Kidney capillary endothelial cell (primary cell): ENCODE measurements at places on chromosomes 2 and 18.
A peak's percentile ranks its signal among the peaks of the same experiment; 100 is the strongest.

DNA sequence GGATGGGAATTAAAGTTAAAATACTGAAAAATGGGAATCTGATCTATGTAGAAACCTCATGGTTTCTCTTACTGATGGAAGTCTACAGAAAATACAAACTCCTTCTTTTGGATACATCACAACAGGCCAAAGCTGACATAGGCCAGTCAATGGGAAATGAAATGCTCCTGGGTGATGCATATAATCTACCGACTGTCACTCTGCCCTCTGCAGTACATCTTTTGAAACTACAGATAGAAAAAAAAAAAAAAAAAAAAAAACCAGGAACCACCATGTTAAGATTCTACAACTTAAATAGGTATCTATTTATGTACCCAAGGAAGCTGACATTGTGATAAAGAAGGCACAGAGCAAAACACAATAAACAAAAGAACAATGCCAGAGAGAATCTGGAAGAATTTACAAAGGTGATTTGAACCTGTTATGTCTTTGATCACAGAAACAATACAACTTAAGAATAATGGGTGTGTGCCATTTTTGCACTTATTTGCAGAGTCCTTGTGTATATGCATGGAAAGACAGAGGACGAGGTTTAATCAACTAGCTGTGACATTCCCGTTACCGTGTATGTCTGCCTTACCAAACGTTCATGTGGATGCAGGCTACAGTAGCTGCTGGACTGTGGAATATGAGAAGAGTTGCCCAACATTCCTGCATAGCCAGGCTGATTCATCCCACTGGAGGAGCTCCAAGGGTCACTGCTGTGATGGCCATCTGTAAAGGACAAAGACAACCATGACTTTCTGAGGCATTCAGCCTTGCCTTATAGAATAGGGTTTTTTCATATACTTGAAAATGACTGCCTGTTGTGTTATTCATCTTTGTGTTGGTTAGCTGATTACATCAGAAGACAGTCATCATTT is 312.7 kb downstream of the TCF4 start:
- DNase-seq: no peak

DNA sequence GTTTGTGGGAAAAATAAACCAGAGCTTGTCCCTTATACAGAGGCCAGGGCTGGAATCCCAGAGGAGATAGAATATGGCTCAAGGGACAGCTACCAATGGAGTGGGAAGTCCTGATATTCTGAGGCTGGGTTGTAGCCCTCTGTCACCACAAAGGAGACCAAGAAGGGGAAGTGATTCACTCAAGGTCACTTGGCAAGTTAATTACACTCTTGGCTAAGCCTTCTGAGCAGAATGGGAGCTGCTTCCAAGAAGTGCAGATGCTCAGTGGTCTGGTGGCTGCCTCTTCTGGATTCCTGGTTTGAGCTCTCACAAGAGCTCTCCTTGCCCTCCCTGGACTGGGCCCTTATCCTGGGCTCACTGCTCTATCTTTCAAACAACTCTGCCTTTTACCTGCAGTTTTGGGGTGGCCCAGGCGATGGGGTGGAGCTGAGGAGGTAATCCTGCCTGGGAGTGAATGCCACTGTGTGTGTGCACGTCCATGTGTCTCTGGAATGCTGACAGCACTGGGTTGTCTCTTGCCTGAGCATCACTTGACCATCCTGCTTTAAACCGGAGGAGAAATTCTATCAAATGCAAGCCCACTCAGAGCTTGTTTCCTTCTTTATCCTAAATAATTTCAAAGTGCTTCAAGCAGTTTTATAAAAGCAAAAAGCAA is 168.2 kb downstream of the KCNS3 start:
- DNase-seq: no peak

GRCh38 chr2:174699993-174700766 is 64.1 kb downstream of the CHRNA1 start:
- peak; percentile 60 for DNase-seq

DNA sequence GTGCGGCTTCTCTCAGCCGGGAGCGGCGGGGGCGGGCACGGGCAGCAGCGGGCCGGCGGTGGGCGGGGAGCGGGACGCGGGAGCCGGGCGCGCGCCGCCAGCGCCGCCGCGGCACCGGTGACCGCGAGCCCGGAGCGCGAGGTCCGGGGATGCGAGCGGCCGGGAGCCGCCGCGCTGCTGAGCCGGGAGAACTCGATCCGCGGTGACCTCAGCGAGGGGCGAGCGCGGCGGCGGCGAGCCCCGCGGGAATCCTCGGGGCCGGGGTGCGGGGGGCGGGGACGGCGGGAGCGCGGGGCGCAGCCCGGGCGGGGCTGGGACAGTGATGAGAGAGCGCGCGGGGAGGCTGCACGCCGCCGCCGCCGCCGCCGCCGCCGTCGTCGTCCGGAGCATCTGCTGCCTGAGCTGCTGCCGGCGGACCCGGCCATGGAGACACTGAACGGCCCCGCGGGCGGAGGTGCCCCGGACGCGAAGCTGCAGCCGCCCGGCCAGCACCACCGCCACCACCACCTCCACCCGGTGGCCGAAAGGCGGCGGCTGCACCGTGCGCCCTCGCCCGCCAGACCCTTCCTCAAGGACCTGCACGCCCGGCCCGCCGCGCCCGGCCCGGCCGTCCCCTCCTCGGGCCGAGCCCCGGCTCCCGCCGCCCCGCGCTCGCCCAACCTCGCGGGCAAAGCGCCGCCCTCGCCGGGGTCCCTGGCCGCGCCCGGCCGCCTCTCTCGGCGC is at the start of gene MTCL1:
TSS of gene MTCL1 (plus strand) at position 319 of the 723 bp plus-strand sequence. CDS start at position 424, 105 bp downstream.
- DNase-seq: peak; percentile 17

DNA sequence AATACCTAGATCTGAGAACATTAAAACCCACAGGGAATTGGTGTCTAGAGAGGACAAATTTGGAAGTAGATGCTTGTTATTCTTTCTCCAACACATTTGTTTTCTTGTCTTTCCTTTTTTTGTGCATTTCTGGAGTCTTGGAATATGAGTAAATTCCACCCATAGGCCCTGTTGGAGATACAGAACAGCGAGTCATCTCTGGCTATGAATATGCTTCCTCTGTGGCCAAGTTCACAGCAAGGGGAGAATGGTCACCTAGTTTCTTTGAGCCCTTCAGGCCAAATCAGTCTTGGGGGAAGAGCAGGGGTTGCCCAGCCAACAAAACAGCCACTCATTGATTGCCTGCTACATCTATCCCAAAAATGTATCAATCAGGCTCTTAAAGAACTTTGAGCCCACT is 31.3 kb downstream of the SP140L start:
- DNase-seq: peak; percentile 31

GRCh38 chr2:164621764-164622105 is 453 bp upstream of the GRB14 start:
- no peak for DNase-seq

GRCh38 chr2:235854276-235854675 is 313.9 kb downstream of the GBX2 start:
- DNase-seq: no peak

DNA sequence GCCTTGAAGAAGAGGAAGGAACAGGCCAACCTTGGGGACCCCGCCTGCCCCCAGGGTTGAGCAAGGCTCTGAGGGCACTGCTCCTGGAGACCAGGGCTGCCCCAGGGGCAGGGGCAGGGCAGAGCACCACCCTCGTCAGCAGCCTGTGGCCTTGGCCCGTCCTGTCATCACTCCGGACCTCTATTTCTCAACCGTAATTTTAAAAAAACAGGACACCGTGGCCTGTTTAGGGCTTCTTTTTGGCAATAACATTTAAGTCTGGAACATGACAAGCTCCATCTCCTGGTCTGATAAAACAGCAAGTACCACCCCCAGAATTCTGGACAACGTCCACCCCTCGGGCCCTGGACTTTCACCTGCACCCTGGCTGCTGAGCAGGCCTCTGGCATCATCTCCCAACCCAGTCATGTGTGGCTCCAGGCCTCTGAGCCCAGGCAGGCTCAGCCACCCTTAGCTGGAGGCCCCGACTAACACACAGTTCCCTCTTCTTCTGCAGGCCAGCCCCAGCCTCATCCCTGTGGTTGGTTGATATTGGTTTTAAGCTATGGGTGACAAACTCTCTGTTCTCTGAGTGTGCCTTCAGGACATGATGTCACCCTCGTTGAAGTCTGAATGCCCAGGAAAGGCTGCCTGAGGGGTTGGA is 22.6 kb upstream of the ID2 start:
- DNase-seq: no peak

- no peak for DNase-seq
These were observed 4.5 kb upstream of the RBFA start for GRCh38 chr18:80029690-80030089.

DNA sequence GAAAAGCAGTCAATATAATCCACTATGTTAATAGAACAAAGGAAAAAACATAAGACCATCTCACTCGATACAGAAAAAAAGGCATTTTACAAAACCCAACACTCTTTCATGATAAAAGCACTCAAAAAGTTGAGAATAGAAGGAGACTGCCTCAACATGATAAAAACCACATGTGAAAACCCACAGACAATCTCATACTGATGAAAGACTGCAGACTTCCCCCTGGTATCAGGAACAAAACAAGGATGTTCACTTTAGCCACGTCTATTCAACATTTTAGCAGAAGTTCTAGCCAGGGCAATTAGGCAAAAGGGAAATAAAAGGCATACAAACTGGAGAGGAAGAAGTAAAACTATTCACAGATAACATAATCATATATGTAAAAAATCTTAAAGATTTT is 285.9 kb downstream of the EIPR1 start:
- DNase-seq: no peak

GRCh38 chr2:11032396-11032795 is 120.7 kb downstream of the KCNF1 start:
- DNase-seq: no peak

DNA sequence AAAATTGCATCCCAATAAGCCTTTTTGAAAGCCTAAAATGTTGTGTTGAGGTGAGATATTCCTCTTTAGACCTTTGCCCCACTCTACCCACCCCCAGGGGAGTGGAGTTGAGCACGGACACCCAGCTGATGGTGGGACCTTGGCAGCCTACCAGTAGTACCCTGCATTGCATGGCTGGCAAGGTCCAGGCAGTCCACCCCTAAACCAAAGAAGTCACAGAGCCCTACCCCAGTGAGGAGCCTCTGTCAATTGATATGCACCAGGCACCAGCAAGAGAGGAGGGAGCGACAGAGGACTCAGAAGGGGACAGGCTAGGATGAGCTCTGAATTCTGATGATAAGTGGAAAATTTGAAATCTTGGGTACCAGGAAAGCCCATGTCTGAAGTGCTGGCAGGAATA is 38.6 kb downstream of the MARCO start:
- DNase-seq: no peak

DNA sequence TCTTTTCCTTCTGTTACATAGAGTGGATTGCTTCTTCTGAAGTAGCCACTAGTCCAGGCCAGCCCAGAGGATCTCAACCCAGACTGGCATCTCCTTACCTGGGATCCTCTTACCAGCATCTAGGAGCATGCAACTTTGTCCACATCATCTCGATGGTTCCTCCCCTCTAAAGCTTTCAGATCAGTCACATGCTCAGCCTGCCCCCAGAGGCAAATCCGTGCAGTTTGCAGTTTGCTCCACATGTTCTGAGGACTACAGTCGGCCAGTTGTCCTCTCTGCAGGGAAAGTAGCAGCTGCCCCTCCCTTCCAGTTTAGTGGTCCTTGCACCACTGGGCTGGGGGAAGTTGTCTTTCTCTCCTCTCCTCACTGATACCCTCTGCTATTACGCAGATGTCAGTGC is 259.8 kb upstream of the APCDD1 start:
- no peak for DNase-seq

GRCh38 chr2:242065426-242065825 is 195.9 kb downstream of the RTP5 start:
- DNase-seq: no peak

DNA sequence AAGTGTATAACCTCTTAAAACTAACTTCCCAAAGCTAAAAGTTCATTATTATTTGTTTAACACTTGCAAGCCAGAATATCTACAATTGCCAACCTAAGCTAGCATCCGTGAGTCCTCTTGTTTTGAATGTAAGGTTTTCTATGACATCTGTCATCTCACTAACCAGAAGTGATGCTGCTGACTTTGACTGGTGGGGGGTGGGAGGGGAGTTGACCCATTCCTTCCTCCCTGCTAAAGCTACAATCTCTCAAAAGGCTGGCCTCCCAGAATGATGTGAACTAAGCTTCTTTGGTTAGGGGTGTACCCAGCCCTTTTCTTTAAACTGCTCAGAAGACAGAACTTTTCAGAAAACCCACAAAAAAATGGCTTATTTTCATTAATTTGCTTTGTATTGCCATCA is 280.6 kb downstream of the ZEB2 start:
- DNase-seq: no peak

- DNase-seq: no peak
These were observed 3.1 kb upstream of the SPAG16 start for GRCh38 chr2:213281156-213281555.

GRCh38 chr18:49178736-49179135 is 228.0 kb upstream of the SMAD7 start:
- peak; percentile 26 for DNase-seq

- no peak for DNase-seq
These were observed 102.7 kb downstream of the SLC25A12 start for GRCh38 chr2:171791361-171791760.

GRCh38 chr2:231910771-231911170 is 15.4 kb downstream of the NPPC start:
- DNase-seq: no peak

DNA sequence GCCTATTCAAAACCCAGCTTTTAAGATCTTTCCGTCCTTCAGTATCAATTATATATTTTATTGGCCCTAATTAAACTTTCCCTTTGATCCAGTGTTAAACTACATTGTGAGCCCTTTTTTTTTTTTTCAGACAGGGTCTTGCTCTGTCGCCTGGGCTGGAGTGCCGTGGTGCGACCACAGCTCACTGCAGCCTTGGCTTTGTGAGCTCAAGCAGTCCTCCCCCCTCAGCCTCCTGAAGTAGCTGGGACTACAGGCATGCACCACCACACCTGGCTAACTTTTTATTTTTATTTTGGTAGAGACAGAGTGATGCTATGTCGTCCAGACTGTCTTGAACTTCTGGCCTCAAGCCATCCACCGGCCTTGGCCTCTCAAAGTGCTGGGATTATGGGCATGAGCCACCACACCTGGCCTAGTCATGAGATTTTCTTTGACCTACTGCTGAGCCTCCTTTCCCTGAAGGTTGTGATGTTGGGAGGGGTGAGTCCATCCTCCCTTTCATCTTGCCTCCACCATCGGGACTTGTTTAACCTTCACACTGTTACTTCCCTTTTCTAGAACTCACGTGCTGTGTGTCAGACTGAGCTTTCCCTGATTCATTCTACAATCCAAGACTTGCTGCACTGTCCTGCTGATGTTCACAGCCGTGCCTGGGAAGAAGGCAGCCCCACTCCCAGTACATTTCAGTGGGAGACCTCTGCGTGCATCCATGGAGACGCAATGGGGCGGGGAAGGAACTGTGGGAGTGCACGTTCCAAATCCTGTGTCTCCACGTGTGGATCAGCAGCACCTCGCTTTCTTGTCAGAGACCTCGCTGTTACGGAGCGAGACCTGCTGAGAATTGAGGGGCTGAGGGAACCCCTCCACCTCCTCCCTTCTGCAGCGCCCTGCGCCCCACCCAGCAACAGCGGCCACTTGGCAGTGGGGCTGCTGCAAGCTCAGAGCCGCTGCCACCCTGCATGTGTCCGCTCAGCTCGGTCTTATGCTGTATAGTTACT is 10.8 kb downstream of the OXER1 start:
- no peak for DNase-seq

- peak; percentile 14 for DNase-seq
These were observed 187.5 kb downstream of the TWIST2 start for GRCh38 chr2:239035361-239035814.

- DNase-seq: peak; percentile 86
These were observed 123.0 kb downstream of the ACAA2 start for GRCh38 chr18:49690312-49690711.
